ENCODE measurements at places on chromosomes 12 and 14.

DNA sequence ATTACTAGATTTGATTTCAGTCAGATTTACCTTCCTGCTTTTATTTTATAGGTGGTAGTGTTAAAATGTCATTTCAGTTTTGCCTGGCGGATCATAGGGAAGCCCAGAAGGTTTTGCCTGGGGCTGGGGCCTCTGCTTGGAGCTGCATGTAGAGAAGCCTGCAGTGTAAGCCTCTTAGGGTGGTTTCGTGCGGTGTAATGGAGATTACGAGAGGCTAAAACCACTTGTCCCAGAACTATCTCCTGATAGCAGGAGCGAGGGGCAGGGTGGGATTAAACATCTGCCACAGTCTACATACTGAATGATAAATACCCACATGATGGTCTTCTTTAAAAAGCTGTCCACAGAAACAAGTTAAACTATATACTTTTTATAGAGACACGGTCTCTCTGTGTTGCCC lies 35.0 kb upstream of the DICER1 start:
- no peak for DNase-seq

DNA sequence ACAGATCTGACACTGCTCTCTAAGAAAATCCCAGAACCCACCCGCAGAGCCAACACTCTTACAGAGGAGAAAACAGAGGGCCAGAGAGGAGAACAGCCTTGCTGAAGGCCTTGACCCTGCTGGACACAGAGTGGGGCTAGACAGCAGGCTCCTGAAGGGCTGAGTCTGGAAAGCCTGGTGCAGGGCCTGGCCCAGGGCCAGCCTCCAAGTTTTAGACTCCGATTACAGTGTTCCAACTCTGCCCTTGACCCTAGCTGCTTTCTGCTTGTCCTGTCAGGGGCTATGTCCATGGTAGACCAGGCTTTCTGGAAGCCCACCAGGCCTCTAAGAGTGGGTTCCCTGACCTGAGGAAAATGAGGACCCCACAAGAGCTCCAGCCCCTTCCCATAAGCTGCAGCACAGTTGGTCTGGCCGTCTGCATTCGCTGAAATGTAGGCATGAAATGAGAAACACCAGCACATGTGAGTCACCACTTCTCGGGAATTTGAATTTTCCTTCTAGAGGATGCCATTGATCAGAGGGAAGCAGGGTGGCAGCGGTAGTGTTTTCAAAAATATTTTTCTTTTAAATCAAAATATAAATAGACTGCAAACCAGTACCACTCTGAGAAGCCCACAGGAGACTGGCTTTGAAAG lies 154.4 kb downstream of the CALM1 start:
- peak; percentile 33 for DNase-seq

DNA sequence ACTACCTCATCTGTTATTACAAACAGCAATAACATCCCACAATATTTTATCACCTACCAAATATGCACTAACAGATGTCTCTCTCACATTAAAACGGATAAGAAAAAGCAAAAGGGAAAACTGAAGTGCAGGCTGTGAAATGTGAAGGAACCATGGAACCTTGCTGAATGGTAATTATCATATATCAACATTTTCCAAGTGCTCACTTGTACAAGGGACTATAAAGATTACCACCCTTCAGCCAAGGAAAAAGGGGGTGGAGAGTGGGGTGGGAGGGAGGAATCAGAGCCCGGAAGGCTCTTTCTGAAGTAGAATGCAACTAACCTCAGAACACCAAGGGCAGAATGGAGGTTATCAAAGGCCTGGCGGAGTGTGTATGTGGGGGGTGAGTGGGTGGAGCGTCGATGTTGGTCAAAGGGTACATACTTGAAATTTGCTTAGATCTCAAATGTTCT lies 1.2 kb downstream of the SNX6 start:
- DNase-seq = peak; percentile 32

- no peak for DNase-seq
Measured at GRCh38 chr12:116933091-116933490, 22.3 kb downstream of the FBXW8 start.

GRCh38 chr12:52041695-52042123 lies 9.5 kb upstream of the NR4A1 start:
- peak; percentile 70 for DNase-seq

DNA sequence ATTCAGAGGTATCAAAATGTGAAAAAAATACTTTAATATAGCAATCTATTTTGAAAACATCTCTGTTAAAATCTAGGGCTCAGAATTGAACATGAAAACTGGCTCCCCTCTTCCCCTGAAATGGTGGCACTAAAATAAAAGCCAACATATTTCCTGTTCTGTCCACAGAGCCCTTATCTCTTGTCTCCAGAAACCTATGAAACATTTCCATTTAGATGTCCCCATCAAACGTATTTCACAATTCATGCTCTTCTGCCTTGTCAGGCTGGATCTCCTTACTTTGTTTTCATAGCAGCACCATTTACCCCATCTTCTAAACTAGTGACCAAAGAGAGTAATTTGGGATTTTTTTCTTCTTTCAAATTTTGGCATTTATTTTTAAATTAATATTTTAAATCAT lies 42.4 kb downstream of the PDE3A start:
- DNase-seq = no peak

DNA sequence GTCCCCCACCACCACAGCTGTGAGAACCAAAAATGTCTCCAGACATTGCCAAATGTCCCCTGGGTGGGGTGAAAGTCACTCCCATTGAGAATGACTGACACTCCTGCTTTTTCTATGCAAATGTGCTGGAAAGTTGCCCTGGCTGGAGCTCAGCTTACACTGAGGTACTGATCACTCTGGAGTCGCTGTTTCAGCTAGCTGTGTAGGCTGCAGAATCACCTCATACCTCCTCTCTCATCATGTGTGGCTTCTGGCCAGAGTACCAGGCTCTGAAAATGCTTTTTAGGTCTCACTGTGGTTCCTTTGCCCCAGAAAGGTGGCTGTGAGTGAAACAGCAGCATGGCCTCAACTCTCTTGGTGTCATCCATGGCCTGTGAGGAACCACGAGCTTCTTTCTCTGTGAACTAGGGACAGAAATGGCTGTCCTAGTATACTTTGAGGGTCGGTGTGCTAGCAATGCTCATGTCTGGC lies 414.4 kb downstream of the DPF3 start:
- no peak for DNase-seq

DNA sequence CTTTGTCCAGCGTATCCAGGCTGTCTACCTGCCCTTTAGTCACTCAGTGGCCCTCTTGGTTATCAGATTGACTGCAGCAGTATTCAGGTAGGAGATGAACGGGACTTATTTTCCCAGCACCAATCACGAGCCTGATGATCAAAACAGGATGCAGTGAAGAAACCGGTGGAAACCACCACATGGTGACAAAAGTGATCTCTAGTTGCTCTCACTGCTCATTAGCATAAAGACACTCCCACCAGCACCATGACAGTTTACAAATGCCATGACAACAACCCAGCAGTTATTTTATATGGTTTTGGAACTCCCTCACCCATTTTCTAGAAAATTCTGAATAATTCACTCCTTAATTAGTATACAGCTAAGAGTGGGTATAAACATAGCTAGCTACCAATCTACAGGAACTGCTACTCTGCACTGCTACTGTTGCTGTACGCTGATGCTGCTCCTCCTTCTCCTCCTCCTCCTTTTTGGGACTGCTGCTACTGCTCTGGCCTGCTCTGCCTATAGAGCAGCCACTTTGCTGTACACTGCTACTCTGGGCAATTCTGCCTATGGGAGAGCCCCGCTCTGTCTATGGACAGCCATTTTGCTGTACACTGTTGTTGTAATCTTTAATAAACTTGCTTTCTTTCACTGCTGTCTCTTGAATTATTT lies 142.5 kb upstream of the SSTR1 start:
- no peak for DNase-seq

DNA sequence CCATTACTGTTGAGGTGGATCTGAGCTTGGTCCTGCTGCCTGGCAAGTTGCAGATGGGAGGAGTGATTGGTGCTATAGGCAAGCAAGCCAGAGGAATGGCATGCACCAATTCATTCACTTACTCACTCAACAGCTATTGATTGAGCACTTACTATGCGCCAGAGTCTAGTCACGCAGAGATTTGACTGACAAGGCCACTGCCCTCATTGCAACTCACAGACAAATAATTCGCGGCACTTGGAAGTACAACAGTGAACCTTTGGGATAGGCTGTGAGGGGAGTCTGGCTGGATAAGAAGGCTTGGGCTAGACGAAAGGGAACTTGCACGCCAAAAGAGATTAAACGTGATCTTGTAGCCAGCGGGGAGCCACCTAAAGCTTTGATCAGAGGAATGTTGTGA lies 96.2 kb downstream of the NEDD1 start:
- DNase-seq = no peak

DNA sequence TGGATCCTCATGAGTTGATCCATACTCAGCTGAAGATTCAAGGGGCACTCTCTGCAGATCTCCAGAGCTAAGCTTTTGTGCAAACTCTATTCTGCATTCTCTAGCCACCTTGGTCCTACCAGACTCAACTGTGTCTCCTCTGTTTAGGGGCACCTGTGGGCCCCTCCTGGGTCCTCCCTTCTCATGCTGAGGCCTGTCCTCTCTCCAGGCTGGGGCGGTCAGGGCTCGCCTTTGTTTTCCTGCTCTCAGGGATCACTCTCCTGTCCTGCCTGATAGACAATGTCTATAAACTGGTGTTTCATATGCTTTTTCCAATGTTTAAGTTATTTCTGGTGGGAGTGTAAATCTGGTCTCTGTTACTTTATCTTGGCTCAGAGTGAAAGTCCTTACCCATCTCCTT lies 11.6 kb upstream of the KIF26A start:
- no peak for DNase-seq

DNA sequence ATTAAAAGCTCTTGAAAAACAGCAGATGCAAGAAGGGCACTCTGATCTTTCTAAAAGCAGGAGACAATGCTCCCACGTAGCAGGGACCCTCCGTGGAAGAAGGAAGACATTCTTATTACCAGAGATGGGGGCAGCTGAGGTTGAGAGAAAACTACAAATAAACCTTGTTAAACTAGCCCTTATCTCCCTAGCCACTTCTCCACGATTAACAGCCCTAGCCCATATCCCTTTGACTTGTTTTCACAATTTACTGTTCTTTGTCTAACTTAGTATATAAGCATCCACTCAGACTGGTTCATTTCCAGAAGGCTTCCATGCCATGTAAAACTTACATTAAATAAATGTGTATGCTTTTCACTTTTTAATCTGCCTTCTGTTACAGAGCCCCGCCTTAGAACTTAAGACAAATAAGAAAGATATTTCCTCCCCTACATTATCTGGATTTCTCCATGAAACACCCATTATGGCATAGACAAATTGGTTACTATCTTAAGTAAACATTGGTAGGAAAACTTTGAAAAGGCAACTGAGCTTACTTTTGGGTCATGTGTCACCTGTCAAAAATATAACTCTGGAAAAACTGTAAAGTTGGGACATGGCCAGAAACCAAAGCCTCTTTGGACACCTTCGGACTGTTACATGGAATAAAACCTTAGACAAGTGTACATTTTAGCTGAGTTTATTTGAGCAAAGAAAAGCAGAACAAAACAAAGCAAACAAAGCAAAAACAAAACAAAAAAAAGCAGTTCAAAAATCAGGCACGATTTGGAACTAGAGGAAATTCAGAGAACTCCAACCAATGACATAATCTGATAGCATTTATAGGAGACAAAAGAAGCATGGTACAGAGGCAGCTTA lies 4.9 kb upstream of the RNASE1 start:
- no peak for DNase-seq

GRCh38 chr12:71589478-71589881 lies 74.2 kb downstream of the ZFC3H1 start:
- no peak for DNase-seq

DNA sequence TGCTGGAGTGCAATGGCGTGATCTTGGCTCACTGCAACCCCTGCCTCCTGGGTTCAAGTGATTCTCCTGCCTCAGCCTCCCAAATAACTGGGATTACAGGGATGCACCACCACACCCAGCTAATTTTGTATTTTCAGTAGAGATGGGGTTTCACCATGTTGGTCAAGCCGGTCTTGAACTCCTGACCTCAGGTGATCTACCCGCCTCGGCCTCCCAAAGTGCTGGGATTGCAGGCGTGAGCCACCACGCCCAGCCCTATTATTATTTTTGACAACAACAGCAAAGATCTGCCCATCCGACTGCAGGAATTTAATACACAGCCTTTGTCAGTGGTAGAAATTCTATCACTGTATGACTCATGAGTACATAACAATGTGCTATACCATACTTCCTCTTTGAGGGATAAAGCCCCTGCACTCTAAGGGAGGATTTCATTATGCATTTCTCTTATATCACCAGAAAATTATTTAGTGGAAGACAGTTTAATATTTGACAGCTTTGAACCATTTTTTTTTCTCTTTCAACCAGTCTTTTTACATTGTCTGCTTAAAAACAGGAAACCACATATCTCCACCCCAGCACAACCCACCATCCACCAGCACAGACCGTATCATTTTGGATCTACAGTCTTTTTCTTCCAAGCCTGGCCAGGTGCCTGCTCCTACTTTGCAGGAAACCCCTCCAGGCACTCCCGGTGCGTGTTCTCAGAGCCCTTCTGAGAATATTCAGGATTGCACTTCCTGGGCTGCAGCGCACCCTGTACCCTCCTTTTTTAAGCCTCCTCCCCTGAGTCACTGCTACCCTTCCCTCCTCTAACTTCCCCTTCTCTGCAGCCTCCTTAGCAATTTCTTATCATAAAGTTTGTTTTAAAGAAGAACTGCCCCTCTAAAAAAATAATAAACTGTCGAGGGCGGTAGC lies 594 bp downstream of the ARHGDIB start:
- DNase-seq = no peak

- DNase-seq = peak; percentile 89
Measured at GRCh38 chr14:52124791-52125684, 56.2 kb upstream of the NID2 start.

DNA sequence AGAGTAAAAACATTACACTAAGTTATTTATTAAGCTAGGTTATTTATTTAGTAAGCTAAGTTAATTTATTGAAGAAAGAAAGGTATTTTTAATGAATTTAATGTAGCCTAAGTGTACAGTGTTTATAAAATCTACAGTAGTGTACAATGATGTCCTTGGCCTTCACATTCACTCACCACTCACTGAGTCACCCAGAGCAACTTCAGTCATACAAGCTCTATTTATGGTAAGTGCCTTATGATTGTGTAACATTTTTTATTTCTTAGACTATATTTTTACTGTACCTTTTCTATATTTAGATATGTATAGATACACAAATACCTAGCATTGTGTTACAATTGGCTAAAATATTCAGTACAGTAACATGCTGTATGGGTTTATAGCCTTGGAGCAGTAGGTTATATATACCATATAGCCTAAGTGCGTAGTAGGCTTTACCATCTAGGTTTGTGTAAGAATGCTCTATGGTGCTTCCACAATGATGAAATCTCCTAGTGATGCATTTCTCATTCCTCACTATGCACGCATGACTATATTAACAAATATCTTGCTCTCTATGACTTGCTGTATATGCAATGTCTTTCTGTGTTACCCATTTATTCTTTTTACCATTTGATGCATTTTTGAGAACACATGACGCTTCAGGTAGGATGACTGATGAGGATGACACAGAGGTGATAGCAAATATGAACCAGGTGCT lies 309.6 kb upstream of the ATXN7L3B start:
- no peak for DNase-seq

GRCh38 chr12:83739607-83740006 lies 1052.9 kb downstream of the TMTC2 start:
- no peak for DNase-seq
